ENCODE measurements at places on chromosomes 11 and 22.

DNA sequence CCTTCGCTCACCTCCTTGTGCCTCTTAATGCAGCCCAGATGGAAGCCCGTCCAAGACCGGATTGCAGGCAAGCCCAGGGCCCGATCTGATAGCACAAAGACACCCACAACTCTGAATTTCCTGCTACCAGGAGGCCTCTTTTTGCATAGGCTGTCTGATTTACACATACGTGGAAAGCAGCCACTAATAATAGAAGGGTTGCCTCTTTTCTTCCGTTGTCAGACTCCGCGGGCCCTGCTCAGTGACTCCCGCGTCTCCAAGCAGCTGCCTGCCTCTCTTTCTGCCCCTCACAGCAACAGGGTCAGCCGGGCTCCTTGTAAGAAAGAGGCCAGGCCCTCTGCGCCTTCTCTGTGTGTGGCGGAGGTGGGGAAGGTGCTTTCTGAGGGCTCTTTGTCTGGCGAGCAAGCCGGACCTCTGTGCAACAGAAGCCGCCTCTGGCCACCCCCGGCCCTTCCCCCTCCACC is 26.7 kb downstream of the FLI1 start:
- DNase-seq, result peak; percentile 58
- H3K36me3 ChIP-seq, result peaks cover 50% of the 10 kb centered on the region
- no peaks in the 10 kb centered on the region for H3K27me3 ChIP-seq
- H3K27ac ChIP-seq, result peak overlapping the region; percentile 94
- H3K4me3 ChIP-seq, result peak overlapping the region; percentile 73

GRCh38 chr22:35870517-35871293 is 153.0 kb downstream of the APOL5 start:
- H3K4me3 ChIP-seq, result no peak overlapping the region
- H3K27ac ChIP-seq, result no peak overlapping the region
- DNase-seq, result no peak
- no peaks in the 10 kb centered on the region for H3K27me3 ChIP-seq
- no peaks in the 10 kb centered on the region for H3K36me3 ChIP-seq

GRCh38 chr11:209275-210121 is 2.0 kb downstream of the RIC8A start:
- H3K36me3 ChIP-seq, result peaks cover 37% of the 10 kb centered on the region
- peaks cover 38% of the 10 kb centered on the region for H3K4me1 ChIP-seq
- peak overlapping the region; percentile 100 for H3K27ac ChIP-seq

GRCh38 chr11:88061111-88061510 is 114.1 kb downstream of the RAB38 start:
- H3K27me3 ChIP-seq, result no peaks in the 10 kb centered on the region
- no peak for DNase-seq
- H3K36me3 ChIP-seq, result no peaks in the 10 kb centered on the region
- no peak overlapping the region for H3K27ac ChIP-seq
- no peaks in the 10 kb centered on the region for H3K4me1 ChIP-seq

DNA sequence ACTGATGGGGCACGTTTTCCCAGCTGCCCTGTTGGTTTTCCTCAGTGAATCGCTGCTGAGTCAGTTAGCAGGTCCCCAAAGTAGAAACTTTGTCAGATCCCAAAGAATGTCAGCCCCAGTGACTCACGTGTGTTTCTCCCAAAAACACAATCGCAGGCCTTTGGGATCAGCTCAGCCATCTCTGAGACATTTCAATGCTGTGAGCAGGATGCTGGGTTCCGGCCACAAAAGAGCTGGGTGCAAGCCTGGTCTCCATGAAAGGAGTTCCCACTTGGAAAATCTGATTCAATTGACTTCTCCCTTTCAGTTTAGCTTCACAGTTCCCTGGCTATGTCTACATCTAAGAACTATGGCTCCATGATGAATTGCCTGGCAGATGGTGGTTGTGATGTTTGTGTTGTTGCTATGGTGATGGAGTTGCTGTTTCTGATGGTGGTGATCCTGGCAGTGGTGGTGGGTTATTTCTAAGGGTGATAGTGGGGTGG is 28.0 kb downstream of the MYEOV start:
- H3K36me3 ChIP-seq, result peaks cover 1% of the 10 kb centered on the region
- H3K27me3 ChIP-seq, result peaks cover 19% of the 10 kb centered on the region
- no peak for DNase-seq
- H3K4me3 ChIP-seq, result no peak overlapping the region
- H3K4me1 ChIP-seq, result peaks cover 7% of the 10 kb centered on the region

DNA sequence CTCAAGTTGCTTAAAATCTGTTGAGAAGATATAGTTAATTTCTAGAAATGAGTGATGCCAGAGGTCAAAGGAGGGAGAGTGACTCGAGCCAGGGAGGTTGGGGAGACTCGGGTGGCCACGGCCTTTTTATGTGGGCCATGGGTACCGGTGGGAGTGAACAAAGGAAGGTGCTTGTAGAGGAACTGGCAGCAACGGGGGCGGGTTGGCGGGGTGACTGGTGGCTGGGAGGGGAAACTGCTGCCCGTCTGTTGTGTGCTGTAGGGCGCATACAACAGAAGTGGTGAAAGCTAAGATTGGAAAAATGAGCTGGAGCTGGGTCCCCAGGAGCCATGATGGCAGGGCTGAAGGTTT is 5.4 kb downstream of the DAGLA start:
- no peak overlapping the region for H3K27ac ChIP-seq
- H3K4me3 ChIP-seq, result no peak overlapping the region
- peaks cover 5% of the 10 kb centered on the region for H3K4me1 ChIP-seq
- H3K36me3 ChIP-seq, result no peaks in the 10 kb centered on the region
- peaks cover 31% of the 10 kb centered on the region for H3K27me3 ChIP-seq

- no peak overlapping the region for H3K27ac ChIP-seq
- H3K4me1 ChIP-seq, result no peaks in the 10 kb centered on the region
- no peak for DNase-seq
- no peak overlapping the region for H3K4me3 ChIP-seq
- H3K27me3 ChIP-seq, result peaks cover 4% of the 10 kb centered on the region
Observed at GRCh38 chr22:47995264-47995627, 1232.8 kb downstream of the TBC1D22A start.

- peak overlapping the region; percentile 96 for H3K27ac ChIP-seq
- peak overlapping the region; percentile 99 for H3K4me3 ChIP-seq
- peaks cover 40% of the 10 kb centered on the region for H3K4me1 ChIP-seq
- no peak for DNase-seq
- peaks cover 4% of the 10 kb centered on the region for H3K36me3 ChIP-seq
Observed at GRCh38 chr22:43953988-43954785, 1.1 kb upstream of the SAMM50 start.

GRCh38 chr22:21876486-21877176 is 9.2 kb upstream of the MAPK1 start:
- H3K27me3 ChIP-seq, result peaks cover 14% of the 10 kb centered on the region
- no peak overlapping the region for H3K27ac ChIP-seq
- H3K4me1 ChIP-seq, result peaks cover 7% of the 10 kb centered on the region
- H3K36me3 ChIP-seq, result no peaks in the 10 kb centered on the region

DNA sequence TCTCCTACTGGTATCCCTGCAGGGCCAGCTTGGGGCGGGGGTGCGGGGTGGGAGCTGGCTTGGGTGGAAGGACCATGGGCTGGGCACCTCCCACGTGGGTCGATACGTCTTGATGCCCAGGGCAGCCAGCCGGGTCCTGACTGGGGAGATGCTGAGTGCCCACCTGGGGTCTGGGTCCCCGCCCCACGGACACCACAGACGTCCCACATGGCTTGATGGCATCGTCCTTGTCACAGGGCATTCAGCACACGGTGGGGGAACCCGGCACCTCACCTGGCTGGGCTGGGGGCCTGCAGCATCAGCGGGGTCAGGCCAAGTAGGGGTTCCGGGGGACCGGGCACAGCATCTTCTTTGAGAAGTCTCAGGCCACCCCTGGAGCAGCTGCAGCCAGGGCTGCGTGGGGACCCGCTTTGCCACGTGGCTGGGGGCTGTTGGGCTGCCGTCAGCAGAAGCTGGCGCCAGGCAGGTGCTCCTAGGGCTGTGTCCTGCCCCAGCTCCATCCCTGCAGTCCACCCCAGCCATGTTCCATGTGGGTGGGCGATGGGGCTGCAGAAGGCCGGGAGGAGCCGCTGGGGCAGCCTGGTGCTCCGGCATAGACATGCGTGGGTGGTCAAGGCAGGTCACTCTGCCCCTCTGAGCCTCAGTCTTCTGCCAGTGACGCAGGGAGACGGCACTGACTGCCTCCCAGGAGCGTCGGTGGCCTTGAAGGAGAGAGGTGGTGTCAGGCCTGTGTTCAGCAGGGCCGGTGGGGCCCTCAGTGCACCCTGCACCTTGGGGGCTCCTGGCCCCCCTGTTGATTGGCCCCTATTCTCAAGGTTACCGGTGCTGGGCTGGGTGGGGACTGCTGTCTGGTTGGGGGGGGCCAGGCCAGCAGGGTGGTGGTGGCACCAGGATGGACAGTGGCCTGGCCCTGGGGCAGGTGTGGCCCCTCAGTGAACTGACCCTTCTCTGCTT is 8.4 kb downstream of the SELENOO start:
- H3K36me3 ChIP-seq, result peaks cover 37% of the 10 kb centered on the region
- DNase-seq, result no peak
- H3K27ac ChIP-seq, result no peak overlapping the region
- no peak overlapping the region for H3K4me3 ChIP-seq
- peaks cover 11% of the 10 kb centered on the region for H3K4me1 ChIP-seq

- peaks cover 27% of the 10 kb centered on the region for H3K4me1 ChIP-seq
- no peak overlapping the region for H3K27ac ChIP-seq
- peak; percentile 56 for DNase-seq
- peaks cover 6% of the 10 kb centered on the region for H3K36me3 ChIP-seq
- H3K4me3 ChIP-seq, result peak overlapping the region; percentile 69
Observed at GRCh38 chr22:20131859-20132685, 468 bp downstream of the ZDHHC8 start.

DNA sequence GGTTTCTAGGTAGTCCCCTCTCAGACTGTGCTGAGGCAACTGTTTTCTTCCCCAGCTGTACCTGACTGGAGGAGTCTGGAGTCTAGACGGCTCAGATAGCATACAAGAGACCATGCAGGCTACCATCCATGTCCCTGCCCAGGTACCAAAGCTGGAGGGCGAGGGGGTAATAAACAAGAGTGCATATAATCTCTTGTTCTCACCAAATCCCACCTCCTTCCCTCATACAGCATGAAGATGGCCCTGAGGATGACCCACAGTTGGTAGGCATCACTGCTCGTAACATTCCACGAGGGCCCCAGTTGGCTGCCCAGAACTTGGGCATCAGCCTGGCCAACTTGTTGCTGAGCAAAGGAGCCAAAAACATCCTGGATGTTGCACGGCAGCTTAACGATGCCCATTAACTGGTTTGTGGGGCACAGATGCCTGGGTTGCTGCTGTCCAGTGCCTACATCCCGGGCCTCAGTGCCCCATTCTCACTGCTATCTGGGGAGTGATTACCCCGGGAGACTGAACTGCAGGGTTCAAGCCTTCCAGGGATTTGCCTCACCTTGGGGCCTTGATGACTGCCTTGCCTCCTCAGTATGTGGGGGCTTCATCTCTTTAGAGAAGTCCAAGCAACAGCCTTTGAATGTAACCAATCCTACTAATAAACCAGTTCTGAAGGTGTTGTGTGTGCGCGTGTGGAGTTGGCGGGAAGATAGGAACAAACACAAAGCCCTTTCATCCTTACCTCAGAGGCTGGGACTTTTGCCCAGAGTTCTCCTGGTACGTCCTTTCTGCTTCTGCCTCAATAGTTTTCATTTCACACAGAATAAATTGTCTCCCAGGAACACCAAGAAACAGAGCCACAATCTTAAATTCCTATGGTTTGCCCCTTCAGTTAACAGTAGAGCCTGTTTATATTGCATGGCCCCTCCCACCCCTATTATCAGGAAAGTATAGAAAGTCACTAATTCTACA is 8.5 kb downstream of the HMBS start:
- no peak for DNase-seq
- peak overlapping the region; percentile 88 for H3K27ac ChIP-seq
- peaks cover 9% of the 10 kb centered on the region for H3K27me3 ChIP-seq
- H3K4me1 ChIP-seq, result peaks cover 73% of the 10 kb centered on the region

GRCh38 chr11:65434667-65435410 is 12.2 kb downstream of the NEAT1 start:
- H3K27me3 ChIP-seq, result no peaks in the 10 kb centered on the region
- H3K4me3 ChIP-seq, result no peak overlapping the region
- DNase-seq, result no peak

GRCh38 chr11:64851831-64852351 is 7.4 kb upstream of the CDC42BPG start:
- peaks cover 47% of the 10 kb centered on the region for H3K36me3 ChIP-seq
- peaks cover 97% of the 10 kb centered on the region for H3K4me1 ChIP-seq
- DNase-seq, result no peak
- H3K27me3 ChIP-seq, result no peaks in the 10 kb centered on the region
- no peak overlapping the region for H3K4me3 ChIP-seq

DNA sequence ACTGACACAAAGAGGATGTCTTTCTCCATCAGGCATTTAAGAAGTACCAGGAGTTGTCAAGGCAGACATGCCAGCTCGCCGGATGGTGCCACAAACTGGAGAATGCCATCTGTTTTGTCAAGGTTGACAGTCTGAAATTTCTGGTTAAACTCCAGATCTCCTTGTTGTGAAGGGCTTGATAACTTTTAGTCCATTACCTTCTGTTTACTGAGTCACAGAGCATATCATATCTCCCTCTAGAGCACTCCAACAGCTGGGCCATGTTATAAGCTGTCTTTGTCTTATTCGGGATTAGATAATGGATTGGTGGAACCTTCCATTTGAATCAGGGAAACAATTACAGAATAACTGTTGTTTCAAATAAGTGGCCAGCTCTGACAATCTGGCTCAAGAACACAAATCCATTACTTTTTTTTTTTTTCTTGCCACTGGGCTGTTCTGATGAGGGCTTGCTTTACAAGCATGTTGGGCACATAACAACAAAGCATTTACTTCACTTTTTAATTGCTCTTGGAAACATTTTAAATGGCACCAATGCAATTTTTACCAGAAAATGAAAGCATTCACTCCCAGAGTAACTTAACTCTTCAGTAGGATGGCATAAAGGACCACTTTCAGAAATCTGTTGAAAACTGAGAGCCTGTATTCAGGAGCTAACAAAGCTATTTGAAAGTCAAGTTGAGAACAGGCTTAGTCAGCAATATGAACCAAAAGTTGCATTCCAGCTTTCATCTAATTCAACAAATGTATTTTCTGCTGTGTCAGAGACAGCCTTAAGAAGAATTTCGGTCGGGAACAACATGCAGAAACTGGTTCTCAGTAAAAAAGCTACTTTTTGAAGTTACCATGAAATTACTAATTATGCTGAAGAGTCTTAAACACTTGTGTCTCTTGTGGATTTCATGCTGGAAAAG is 227.6 kb upstream of the PITPNB start:
- H3K27me3 ChIP-seq, result no peaks in the 10 kb centered on the region
- H3K36me3 ChIP-seq, result no peaks in the 10 kb centered on the region
- no peaks in the 10 kb centered on the region for H3K4me1 ChIP-seq
- DNase-seq, result no peak
- H3K4me3 ChIP-seq, result no peak overlapping the region
- H3K27ac ChIP-seq, result no peak overlapping the region
